RPMI8226 (cell line): ENCODE measurements at places on chromosomes 6 and 20.

- no peak for DNase-seq
These were observed 67.4 kb downstream of the MOXD1 start for GRCh38 chr6:132333639-132334520.

- no peak for DNase-seq
These were observed 24.9 kb downstream of the NPEPL1 start for GRCh38 chr20:58717278-58718091.

GRCh38 chr6:87171938-87172633 is 16.7 kb downstream of the ZNF292 start:
- DNase-seq, result no peak

- peak; percentile 5 for DNase-seq
These were observed 67.8 kb downstream of the MMS22L start for GRCh38 chr6:97215157-97215769.
